ACHN (cell line): ENCODE measurements at places on chromosomes 1 and 21.
A peak's percentile ranks its signal among the peaks of the same experiment; 100 is the strongest.

- peak; percentile 11 for DNase-seq
Observed at GRCh38 chr1:63327417-63328054, 5.2 kb downstream of the FOXD3 start.

- DNase-seq: no peak
Observed at GRCh38 chr1:7198664-7199063, 413.4 kb downstream of the CAMTA1 start.

- DNase-seq: no peak
Observed at GRCh38 chr1:74763807-74764206, 30.9 kb downstream of the TYW3 start.

- no peak for DNase-seq
Observed at GRCh38 chr1:218750216-218750970, 405.3 kb downstream of the TGFB2 start.

- no peak for DNase-seq
Observed at GRCh38 chr1:188343914-188344313, 1515.2 kb downstream of the PLA2G4A start.

DNA sequence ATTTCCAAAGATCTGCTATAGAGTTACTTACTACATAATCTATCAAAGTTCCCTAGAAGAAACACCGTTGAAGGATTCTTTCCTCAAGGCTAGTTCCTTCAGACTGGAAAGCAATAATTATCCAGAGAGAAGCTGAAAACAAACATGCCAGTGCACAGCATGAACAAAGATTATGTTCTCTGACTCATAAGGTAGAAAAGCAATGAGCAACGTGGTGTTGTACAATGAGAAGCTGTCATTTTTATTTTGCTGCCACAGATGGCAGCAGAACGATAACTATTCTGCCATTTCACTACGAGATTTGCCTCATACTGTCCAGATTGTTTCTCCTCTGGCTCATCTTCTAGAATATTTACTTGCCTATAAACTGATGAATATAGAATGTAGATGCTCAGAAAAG lies 10.7 kb downstream of the EXTL2 start:
- DNase-seq: peak; percentile 47

GRCh38 chr1:98221923-98222322 lies 301.1 kb upstream of the DPYD start:
- no peak for DNase-seq

GRCh38 chr1:4916610-4917009 lies 262.2 kb downstream of the AJAP1 start:
- DNase-seq: no peak

DNA sequence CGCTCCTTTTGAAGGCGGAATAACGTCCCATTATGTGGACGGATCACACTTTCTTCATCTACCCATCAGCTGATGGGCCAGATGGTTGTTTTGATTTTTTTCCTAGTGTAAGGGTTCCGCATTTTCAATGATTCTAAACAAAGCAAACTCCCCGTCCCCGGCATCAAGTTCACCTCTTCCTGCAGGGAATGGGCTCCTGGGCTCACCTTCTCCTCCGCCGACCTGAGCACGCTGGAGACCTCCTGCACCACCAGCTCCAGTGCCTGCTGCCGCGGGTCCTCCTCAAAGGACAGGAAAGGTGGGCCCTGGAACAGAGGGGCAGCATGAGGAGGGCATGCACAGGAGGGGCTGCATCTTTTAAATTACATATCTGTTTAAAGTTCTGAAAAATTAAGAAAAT lies 11.9 kb downstream of the C2CD2 start:
- no peak for DNase-seq

DNA sequence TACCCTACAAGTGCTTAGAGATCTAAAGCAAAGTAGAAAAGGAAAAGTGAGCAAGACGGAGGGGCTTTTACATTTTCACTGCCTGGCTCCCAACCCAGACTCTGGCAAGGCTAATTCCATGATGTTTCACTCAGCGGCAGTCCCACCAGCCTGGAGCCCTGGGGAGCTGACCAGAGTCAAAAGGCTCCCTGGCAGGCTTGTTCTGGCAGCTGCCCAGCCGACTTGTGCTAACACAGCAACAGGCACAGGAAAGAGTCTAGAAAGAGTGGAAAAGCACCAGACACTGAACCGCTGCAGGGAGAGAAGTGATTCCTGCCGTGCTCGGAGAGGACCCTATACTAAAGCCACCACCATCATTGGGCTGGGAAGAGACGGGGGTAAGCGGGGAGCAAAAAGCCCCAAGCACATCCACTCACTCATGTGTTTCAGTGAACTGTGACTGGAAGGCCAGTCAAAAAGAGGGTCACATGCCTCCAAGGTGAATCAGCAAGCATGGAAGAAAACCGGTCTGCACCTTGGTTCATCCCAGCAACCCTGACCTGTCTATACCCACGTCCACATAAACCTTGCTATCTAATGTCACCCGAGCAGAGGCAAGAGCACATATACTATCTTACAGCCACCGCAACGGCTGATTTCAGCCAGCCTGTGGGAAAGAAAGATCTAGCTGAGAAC lies 8.0 kb downstream of the SMIM12 start:
- peak; percentile 53 for DNase-seq

DNA sequence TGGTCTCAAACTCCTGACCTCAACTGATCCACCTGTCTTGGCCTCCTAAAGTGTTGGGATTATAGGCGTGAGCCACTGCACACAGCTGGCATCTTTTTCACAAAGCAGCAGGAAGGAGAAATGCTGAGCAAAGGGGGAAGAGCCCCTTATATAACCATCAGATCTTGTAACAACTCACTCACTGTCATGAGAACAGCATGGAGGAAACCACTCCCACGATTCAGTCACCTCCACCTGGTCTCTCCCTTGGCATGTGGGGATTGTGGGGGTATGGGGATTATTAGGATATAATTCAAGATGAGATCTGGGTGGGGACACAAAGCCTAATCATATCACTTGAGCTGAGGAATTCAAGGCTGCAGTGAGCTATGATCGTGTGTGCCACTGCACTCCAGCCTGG lies 3.0 kb upstream of the MFSD2A start:
- no peak for DNase-seq

DNA sequence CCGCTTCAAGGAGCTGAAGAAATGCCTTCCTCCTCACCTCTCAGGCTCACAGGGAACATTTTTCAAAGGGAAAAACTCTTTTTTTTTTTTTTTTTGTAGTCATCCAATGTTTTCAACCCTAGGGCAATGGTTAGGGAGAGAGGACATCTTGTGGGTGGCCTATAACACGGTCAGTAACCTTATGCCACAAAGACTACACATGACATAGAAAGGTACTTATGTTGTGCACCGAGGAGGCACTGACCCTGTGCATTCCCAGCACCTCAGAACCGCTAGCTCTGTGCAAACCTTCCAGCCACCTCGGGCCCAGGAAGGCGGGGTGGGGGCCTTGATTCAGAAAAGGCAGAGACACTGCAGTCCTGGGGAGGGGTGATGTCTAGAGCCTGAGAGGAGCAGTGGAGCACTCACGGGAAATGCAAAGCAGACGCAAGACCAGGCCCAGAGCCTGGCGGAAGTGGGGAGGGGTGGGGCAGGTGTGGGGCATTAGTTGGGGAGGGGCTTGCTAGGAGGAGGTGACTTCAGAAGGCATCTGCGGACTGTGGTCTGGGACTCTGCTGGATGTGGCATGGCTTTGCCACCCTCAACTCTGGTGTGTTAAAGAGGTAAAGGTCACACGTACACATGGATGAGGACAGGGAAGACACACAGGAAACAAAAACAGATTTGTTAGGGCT lies 68.6 kb downstream of the MDM4 start:
- no peak for DNase-seq

GRCh38 chr1:29679316-29679715 lies 443.0 kb downstream of the PTPRU start:
- DNase-seq: no peak

- no peak for DNase-seq
Observed at GRCh38 chr1:83970114-83970513, 28.8 kb downstream of the TTLL7 start.

DNA sequence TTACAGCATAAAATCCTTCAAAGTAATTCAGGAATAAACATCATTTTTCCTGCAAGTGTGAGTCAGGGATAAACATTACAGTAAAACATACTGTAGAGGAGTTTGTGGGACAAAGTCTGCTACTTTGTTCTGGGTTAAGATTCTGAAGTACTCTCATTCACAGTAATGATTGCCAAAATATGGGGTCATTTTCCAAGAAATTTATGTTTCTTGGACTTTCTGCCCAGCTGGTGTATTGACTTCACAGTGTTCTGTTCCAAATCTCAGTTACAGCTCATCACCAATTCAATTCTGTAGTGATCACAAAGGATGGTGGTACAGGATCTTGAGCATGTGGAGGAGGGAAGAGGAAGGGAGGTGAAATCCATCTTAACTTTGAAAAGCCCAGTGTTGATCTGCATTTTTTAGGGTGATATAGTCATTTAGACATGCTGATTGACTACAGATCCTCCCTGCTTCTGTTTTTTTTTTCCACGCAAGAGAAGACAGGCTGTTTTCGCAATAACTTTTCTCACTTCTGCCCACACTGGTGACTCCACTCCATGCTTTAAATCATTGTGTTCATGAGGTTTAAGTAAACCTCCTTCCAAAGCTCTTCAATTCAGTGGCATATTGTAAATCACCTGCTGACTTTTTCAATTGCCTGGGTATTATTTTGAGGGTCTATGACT lies 60.4 kb upstream of the C1orf53 start:
- no peak for DNase-seq

GRCh38 chr21:33027401-33028286 lies 1.9 kb downstream of the OLIG2 start:
- no peak for DNase-seq

DNA sequence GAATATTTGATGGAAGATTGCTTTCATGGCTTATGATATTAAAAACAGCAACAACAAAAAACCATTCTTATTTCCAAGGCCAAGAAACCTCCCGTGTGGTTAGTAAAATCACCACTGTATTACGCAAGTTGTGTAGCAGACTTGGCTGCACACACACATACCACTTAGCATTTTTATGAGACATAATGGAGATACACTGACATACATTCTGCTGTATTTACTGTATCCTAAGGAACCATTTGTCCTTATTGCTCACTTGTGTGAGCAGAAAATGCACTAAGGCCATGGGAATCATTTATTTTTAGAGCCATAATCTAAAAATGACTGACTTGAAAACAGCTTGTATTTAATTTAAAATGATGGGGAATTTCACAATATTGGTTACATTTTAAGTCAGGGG lies 584 bp upstream of the C1orf141 start:
- DNase-seq: no peak

GRCh38 chr1:16246961-16247360 lies 10.0 kb upstream of the CPLANE2 start:
- DNase-seq: no peak

DNA sequence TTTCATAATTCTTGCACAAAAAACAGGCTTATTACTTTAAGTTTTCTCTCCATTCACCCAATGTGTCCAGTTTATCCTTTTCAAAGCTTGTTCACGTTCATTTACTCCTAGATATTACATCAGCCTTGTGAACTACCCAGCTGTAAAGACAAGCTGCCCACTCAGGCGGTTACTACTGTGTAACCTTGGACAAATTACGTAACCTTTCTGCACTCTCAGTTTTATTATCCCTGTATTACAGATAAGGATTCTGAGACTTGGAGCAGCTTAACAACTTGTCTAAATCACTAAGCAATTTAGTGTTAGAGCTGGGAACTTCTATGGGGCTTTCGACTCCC lies 20.5 kb upstream of the LPAR3 start:
- DNase-seq: peak; percentile 76

- no peak for DNase-seq
Observed at GRCh38 chr1:206729507-206729906, 41.1 kb upstream of the IL19 start.
